ENCODE measurements at places on chromosomes 6 and 20.

- no peak for DNase-seq
Observed at GRCh38 chr6:124994648-124995047, 32.4 kb downstream of the RNF217 start.

DNA sequence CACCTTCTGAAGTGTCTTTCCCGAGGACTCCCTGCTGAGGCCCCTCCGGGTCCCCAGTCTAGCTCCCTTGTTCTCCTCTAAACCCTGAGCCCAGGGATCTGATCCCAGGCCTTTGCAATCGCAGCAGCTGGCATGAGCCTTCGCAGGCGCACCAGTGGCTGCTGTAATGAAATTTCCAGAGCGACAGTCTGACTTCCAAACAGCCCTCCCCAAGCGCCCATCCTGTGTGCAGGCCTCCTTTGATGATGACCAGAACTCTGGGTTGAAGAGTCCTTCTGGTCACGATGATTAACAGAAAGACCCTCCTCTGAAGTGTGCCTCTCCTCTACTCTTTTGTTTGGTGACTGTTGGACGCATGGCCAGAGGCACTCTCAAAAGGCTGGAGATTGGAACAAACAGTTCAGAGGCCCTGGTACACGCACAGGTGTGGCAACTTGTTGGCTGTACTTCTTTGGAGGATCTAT is 89.1 kb upstream of the MPC1 start:
- DNase-seq: no peak

GRCh38 chr6:143621876-143622605 is 55.7 kb upstream of the PHACTR2 start:
- DNase-seq: no peak

DNA sequence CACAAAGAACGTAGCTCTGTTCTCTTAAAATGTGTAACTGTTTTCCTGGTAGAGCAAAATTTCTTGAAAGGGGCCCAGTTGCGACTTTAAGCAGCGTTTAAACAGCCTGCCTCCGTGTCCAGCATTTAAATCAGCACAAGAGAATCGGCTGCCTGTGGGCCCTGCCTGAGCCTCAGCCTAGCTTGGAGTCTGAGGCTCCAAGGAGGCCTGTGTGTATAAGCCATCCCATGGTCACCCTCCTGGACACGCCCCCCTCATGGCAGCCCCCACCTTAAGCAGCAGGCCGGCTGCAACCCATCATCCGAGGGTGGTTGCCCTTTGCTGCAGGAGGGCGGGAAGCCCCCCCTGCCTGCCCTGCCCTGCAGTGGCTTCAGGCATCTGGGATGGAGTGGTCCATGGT is 18.9 kb downstream of the SDCBP2 start:
- DNase-seq: no peak

DNA sequence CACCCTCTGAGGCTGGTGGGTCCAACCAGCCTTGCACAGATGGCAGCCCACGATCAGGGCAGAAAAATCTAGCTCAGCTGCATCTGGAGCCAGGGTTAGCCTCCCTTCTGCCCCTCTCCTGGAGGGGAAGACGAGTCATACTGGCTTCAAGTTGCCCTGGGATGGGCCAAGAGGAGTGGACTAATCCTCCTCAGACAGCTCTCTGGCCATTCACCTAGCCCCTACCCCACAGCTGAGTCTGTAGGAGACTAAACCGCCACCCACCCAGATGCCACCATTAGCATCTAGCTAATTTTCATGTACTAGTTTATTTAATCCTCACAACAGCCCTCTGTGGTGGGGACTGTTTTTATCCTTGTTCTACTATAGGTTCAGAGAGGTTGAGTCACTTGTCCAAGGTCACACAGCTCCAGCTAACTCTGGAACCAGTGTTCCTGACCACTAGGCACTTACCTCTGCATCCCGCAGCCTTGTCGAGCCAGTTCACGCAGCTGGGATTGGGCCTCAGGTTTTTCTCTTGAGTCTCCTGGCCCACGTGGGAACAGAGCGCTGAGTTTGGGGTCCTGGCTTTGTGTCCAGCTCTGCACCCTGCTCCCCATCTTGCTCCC is 48.5 kb upstream of the CCDC167 start:
- DNase-seq: no peak

- no peak for DNase-seq
Observed at GRCh38 chr6:118511930-118512715, 36.0 kb upstream of the PLN start.

DNA sequence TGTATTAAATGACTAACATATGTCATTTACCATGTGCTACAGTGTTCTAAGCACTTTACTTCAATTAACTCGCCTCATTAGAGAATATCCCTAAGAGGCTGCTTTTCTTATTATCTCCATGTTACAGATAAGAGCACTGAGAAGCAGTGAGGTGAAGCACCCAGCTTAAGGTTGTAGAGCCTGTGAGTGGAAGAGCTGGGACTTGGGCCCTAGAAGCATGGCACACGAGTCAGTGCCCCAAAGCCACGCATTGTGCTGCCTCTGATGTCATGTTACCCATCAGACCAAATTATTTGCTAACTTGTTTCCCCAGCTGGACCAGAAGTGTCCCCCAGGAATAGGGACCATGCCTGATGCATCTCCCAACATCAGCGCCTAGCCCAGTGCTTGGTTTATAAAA is 34.1 kb downstream of the POFUT1 start:
- DNase-seq: no peak

DNA sequence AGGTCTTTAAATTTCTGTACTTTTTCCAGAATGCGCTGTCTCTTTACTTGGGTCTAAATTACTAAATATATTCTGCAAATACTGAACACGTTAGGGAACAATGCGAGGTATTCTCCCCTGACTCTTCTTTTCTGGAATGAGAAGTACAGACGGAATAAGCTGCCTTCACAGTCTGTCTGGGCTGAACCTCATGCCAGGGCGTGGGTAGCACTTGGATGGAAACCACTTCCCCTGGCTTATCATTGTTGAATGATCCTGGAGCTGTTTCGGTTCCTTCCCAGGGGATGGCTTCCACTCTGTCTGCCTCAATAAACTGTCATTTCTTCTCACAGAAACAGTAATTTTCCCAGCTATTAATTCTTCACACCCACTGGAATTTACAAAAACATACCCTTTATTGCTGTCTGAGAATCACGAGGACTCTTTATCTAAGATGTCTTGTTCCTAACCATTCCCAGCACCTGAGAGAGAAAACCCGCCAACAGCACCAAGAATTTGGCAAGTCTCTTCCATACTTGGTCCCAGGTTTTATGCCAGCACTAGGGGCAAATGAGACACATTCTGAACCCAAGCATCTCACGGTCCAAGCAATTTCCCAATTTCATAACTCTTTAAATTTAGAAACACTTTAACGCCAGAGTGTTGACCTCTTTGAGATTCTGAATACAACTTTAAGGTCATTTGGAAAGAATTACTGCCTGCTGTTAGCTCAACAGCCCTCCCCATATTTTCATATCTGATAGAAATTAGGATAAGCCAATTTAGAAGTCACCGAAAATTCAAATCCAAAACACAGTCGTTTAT is 43.2 kb upstream of the ADGRF5 start:
- no peak for DNase-seq

- DNase-seq: no peak
Observed at GRCh38 chr20:53869466-53870258, 200.7 kb downstream of the BCAS1 start.

DNA sequence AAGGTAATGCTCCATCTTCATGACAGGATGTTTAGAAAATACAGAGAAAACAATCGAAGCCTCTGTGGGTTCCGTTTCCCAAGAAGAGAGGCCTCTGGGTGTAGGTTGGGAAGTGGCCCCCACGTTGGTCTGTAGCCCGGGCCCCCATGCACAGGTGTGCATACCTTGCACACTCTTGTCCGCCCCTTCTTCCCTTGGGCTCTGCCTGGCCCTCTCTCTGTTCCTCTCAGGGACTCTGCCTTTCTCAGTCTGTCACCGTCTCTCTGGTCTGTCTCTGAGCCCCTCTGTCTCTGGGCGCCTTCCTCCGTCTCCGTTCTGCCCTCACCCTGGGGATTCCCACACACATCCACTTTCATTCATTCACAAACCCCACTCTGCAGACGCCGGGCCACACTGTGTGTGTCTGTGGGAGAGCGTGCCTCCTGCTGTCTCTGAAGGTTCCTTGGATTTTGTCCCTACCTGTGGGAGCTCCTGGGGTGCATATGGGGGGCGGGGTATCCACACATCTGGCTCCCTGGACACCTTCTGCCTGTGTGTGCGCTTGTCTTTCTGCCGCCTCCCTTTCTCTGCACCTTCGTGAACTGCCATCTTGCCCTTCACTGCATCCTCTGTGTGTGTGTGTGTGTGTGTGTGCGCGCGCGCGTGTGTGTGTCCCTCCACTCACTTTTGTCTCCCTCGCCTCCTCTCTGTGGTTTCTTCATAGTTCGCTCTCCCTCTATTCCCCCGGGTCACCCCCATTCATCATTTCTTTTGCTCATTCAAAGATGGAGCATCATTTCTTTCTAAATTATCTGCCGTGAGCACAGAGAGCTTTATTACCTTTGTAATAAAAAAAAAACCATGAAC is 75.3 kb downstream of the SRC start:
- no peak for DNase-seq

- no peak for DNase-seq
Observed at GRCh38 chr20:64113796-64114355, 6.5 kb upstream of the NPBWR2 start.

Data from activated CD8-positive, alpha-beta memory T cell treated with anti-CD3 and anti-CD28 coated beads for 48 hours (primary cell).